ENCODE measurements at places on chromosomes 13 and 19.

GRCh38 chr19:32196690-32197420 lies 148.6 kb upstream of the ZNF507 start:
- no peak for DNase-seq

- peak; percentile 53 for DNase-seq
Measured at GRCh38 chr19:53906211-53907192, 2.6 kb upstream of the CACNG7 start.

DNA sequence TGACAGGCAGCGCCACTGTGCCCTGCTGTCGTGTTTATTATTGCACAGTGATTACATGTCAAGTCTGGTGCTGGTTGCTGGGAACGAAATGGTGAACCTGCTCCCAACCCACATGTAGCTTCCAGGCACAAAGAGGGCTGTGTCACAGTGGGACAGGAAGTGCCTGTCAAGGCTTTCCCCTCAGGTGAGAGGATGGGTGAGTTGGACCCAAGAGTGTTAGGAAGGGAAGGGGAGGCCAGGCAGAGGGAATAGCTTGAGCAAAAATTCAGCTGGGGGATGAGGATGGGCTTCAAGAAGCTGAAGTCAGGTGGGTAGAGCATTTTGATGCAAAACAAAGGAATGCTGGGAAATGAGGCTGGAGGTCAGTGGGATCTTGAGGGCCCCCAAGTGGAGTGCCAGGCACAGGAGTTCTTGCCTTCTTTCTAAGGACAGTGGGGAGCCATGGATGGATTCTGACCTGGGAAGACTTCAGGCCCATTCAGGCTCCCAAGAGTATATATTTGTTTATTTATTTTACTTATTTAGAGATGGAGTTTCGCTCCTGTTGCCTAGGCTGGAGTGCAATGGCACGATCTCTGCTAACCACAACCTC lies 8.5 kb upstream of the QTRT1 start:
- DNase-seq = no peak

DNA sequence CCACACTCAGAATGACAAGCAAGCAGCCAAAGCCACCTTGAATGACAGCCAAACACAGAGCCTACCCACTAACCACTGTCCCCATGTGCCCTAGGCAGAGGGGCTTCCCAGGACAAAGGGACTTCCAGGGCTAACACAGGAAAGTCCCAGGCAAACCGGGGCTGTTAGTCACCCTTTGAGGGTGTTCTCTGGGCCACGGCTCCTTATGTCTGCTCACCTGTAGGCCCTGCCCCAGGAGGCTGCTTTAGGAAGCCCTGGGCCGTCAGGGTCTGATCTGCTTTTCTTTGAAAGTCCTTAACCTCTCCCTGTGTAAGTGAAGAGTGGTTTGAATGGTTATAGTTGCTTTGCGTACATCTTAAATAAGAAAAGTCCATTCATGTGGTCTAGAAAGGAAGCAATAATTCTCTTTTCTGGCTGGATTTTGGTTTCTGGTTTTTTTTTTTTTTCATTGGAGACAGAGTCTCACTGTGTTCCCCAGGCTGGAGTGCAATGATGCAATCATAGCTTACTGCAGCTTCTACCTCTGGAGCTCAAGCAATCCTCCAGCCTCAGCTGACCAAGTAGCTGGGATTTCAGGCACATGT lies 161.4 kb downstream of the EFNB2 start:
- no peak for DNase-seq

- no peak for DNase-seq
Measured at GRCh38 chr19:18828786-18829185, 3.0 kb upstream of the UPF1 start.

- DNase-seq = no peak
Measured at GRCh38 chr13:39530916-39531315, 72.1 kb downstream of the LHFPL6 start.

DNA sequence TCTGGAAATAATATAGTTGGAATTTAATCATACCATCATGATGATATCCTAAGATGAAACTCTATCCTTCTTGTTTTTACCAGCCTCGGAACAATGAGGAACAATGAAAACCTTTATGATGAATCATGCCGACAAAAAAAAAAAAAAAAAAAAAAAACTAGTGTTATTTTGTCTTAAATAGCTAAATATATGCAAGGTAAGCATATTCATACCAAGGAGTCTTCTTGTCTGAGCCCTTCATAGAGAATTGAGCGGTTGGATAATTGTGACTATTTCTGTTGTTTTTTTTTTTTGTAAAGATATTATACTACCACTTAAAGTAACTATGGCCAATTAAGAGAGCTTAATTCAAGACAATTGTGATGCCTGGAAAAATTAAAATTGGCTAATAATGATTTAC lies 244.0 kb upstream of the PCDH9 start:
- no peak for DNase-seq

DNA sequence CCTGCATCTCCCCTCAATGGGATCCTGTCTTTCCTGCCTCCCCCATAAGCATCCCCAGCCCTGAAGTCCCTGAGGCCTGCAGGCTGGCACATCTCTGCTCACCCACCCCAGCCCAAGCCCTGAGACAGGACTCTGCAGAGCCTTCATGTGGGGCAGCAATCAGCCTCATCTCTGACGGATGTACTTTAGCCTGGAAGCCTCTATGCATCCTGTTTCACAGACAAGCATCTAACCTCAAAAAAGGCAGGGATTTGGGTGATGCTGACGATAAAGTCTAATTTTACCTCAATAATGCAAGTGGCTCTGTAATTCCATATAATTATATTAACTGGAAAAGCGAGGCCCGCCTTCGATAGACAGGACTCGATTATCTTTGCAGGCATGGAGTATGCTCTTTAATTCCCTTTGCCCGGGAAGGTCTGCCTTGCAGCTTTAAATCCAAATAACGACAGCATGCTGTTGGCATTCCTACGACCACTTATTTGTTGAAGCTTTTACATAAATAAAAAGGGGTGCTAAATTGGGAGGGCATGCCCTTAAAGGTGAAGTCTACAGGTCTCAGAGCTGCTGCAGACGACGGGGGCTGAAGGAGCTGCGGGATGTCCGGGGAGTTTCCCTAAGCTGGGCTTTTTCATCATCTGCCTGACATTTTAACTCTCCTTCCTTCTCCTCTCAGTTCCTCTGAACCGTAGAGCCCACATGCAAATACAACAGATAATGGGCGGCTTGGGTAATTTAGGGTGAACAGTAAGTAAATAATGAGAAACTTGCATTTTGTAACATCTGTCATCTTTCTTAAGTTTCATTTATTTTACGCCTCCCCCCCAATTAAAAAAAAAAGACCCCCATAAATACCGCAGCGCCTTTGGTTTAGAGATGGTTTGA lies 211.5 kb downstream of the URI1 start:
- DNase-seq = no peak

GRCh38 chr13:70424428-70424827 lies 316.2 kb upstream of the KLHL1 start:
- no peak for DNase-seq

DNA sequence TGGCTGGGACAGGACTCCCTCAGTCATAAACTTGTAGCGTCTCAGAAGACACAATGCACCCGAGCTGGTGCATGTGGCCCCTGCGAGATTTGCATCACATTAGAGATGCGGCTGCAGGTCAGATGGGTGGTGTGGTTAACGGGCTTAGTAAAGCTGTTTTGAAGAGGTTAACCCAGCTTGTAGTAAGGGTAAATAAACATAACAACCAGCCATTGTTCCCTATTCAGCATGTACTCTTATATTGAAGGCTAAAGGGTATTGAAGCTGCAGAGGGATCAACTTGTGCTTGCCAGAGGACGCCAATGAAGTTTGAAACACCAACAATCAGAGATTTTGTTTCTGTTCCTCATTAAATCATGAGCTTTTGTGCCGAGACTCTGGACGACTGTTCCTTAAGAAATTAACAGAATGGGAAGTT lies 79.4 kb downstream of the ZIC5 start:
- DNase-seq = no peak

GRCh38 chr19:38617764-38618589 lies at the start of gene MAP4K1:
TSS of gene MAP4K1 (minus strand) at chr19:38617953. CDS start at chr19:38617895, 58 bp downstream.
- DNase-seq = peak; percentile 75

DNA sequence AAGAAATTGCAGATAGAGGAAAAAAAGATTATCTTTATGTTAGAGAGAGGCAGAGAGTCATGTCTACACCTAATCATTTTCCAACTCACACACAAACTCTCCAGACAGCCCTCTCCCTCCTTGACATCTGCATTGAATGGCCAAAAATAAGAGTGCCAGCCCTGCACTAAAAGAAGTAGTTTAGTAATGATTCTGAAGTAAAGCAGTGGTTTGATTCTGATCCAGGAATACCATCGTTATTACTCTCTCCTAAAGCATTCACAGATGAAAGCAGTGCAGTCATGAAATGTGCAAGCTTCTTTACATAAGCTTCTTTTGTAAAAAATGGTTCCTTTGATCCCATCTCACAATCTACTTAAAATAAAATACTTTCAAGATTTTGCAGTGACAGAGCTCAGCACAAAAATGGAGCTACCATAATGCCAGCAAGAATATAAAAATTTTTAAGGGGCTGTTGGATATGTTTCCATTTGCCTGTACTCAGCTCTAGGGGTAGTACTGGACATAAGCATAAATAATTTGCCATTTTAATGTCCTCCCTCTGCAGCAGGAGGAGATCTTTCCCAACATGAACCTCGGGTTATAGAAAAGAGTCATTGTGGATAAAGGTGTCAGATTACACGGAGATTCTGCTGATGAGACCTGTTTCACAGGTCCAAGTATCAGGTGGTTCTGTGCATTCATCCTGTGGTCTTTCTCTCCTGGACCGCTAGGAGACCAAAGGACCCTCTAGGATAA lies 406.3 kb downstream of the DCT start:
- no peak for DNase-seq

DNA sequence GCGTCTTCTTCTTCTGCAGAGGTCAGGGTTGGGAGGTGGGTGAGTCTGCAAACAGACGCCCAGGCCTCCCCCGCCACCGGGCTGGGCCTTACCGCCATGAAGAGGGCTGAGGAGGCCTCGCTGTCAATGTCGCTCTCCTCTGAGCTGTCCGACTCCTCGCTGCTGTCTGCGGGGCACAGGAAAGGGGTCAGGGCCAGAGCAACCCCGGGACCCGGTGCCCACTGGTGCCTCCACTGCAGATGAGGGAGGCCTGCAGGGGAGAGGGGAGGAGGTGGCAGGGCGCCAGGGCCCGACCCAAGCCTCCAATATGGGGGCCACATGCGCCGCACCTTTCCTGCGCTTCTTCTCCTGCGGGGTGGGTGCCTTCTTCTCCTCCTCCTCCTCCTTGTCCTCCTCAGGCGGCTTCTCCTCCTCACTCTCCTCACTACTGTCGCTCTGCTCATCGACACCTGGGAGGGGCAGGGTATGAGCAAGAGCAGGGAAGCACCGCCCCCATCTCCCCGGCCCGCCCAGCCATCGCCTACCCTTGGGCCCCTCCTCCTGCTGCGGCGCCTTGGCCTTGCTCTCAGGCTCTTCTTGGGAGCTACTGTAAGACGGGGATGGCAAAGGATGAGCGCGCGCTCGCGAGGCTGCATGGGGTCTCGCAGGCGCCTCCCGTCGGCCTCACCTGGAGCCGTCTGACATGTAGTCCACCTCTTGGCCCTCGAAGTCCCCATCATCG lies 5.5 kb upstream of the PSPN start:
- no peak for DNase-seq

DNA sequence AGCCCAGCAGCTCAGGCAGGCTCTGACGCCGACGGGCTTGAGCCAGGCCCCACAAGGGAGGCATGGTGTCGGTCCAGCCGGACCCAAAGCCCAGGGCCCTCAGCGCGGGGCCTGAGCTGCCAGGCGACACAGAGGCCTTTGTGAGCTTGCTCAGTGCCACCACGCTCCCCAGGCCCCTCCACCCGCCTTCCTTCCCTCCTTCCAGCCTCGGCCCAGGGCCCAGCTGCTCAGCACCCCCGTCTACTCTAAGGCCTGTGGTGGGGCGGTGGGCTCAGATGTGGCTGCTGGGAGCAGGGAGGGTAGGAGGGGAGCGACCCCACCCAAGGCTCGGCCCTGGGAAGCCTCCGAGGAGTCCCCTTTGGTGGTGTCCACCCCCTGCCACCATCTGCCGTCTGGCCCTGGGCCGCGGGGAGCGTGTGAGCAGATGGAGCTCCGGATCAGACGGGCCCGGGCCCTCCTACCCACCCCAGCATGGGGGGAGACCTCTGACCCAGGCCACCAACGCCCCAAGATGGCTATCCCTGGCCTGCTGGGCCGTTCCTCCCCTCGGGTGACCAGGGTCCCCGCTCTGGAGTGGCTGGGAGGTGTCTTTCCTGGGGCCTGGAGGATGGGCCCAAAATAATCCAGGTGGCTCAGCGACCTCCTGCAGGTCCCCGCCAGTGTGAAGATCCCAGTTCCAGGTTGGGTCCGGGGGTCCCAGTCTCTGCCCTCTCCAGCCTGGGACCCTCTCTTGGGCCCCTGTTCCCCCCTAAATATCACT lies 7.8 kb downstream of the ZBTB7A start:
- DNase-seq = no peak

DNA sequence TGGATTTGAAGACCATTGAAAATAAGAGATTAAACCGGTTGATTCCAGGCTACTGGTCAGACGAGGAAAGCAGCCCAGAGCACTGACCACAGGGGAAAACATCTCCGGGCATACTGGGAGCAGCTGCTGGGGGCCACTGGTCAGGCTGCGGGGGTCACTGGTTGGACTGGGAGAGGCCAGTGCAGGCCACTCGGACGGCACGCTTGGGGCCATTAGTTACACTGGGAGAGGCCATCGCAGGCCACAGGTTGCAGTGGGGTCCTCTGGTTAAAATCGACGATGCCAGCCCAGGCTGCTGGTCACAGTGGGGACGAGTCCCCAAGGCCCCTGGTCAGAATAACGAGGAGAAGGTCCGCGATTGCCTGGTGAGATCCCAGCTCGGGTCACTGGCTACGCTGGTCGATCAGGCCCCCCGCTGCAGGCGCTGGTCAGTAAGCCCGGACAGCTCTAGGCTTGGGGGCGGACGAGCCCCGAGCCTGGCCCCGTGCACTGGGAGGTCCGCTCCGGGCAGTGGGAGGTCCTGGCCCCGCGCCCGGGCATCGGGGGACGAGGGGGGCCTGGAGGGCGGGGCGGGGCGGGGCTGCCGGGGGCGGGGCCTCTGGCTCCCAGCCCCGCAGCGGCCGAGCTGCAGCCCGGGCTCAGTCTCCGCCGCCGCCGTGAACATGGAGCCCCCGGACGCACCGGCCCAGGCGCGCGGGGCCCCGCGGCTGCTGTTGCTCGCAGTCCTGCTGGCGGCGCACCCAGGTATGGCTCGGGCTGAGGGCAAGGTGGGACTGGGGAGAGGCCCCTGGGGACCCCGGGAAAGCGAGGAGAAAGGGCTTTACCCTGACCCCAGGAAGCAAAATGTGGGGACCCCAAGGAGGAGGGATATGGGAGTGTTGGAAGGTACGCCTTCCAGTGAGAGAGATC lies at the start of gene BCAM:
Gene BCAM, plus strand, starts transcription at position 641 of the 909 bp plus-strand sequence. Its CDS starts 22 bp downstream, at position 663.
- no peak for DNase-seq

GRCh38 chr19:56917998-56918397 lies 77.5 kb upstream of the PEG3 start:
- DNase-seq = no peak

- no peak for DNase-seq
Measured at GRCh38 chr13:100458673-100459072, 129.9 kb downstream of the GGACT start.

Measured in naive thymus-derived CD4-positive, alpha-beta T cell (primary cell).